ENCODE measurements at places on chromosomes 6 and 20.

DNA sequence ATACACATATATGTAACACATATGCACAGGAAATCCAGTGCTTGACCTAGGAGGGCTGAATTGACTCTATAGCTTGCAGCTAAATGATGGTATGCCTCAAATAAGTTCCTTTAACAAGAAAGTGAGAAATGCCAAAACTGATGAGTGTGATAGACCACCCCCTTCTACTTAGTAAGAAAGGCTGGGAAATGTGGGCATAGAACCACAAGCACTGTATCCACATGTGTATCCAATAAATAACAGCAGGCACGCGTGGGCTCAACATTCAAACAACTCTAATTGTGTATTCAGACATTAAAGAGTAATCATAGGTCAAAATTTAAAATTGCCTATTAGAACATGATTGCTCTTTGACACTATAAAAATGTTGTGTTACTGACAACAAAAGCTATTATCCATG is 54.1 kb downstream of the FAM83B start:
- no peak for DNase-seq

- DNase-seq = peak; percentile 30
Measured at GRCh38 chr6:42819803-42820511, 38.1 kb downstream of the BICRAL start.

- no peak for DNase-seq
Measured at GRCh38 chr6:78132671-78133410, 480.0 kb downstream of the MEI4 start.

GRCh38 chr6:147400968-147401367 is 107.5 kb upstream of the SAMD5 start:
- DNase-seq = no peak

- DNase-seq = peak; percentile 73
Measured at GRCh38 chr6:139757784-139758183, 383.3 kb upstream of the CITED2 start.

DNA sequence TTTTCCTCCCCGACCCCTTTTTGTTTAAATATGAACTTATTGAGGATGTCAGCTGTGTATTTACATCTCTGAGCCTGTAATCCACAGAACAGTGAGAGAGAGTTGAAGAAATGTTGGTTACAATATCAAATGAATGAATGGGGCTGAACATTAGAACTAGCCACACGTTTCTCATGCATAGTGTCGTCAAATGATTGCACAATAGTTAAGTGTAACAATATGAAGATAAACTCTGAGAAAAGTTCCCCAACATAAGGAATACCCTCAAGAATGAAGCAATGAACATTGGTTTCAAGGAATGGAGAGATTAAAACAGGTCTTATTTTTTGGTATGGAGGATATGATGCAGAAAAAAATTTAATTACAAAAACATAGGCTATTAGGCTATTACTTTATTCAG is 100.5 kb upstream of the DTNBP1 start:
- peak; percentile 54 for DNase-seq

All from fibroblast of mammary gland (primary cell).